Right forelimb (tissue), 1 donor: ENCODE measurements at places on chromosomes 12 and 14.

- no peak for DNase-seq
Measured at GRCh38 chr12:52585946-52586345, 12.3 kb upstream of the KRT74 start.

DNA sequence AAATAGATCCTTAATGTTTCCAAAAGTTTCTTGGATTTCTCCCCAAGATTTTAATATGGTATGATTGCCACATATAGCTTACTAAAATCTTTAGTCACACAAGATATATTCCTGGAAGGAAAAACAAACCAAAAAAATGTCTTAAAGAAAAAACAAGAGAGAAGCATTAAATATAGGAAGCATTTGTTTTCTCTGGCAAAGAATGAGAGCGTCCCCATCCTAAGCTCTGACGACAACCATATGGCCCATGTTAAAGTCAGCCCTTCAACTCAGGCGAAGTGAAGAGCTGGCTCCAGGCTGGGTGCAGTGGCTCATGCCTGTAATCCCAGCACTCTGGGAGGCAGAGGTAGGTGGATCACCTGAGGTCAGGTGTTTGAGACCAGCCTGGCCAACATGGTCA, 35.6 kb downstream of the GCH1 start:
- DNase-seq, result no peak

- no peak for DNase-seq
Measured at GRCh38 chr12:12035229-12035628, 35.5 kb upstream of the BCL2L14 start.

DNA sequence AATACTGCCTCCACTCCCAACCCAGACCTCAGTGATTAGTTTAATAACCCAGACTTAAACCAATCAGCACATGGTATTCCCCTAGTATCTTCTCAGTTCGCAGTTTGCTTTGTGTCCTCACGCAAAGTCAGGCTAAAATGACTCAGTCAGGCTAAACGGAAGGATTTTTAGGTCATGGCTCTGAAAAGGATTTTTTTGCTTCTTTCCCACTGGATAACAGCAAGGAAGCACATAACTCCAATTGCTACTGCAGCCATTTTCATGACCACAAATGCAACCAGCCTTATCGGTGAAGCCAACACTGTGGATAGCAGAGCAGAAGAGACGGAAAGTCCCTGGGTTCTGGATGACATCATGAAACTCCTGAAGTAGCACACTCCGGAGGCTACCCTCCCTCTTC, 67.7 kb downstream of the ZC3H14 start:
- DNase-seq, result no peak

DNA sequence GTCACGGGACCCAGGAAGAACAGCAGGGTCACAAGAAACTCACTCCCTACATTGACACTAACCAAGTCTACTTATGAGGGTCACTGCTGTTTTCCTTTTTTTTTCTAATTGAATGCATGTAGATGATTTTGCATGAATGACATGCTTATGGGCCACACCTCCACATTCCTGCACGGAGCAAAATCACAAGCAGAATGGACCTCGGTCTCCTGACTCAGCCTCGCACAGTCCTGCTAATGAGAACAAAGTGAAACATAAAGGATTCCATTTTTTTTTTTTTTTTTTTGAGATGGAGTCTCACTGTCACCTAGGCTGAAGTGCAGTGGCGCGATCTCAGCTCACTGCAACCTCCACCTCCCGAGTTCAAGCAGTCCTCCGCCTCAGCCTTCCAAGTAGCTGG, 12.3 kb downstream of the SCARB1 start:
- DNase-seq, result no peak

DNA sequence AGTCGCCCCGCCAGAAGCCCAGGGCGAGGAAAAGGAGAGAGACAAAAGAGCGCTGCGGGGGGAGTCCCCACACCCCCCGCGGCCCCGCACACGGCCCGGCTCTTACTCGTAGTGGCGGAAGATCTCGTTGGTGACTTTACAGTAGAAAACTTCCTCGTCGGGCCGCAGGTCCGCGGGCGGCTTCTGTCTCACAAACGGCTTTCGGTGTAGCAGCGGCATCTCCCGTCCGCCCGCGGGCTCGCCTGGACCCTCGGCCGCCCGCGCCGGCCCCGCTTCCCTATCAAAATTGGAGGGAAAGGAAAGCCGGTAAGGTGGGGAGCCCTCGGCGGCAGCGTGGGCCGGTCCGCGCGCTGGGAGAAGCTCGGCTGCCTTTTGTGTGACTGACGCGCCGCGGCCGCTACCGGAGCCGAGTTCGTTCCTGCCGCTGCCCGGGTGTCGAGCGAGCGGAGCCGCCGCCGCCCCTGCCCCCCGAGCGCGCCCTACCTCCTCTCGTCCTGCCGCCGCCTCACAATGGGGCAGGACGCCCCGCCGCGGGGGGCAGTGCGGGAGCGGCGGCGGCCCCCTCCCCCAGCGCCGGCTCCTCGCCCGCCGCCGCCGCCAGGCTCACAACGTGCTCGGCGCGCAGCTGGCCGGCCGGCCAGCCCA, 652 bp downstream of the BAZ1A start:
- DNase-seq, result peak; percentile 82

- no peak for DNase-seq
Measured at GRCh38 chr12:42701084-42701483, 111.5 kb upstream of the PRICKLE1 start.

GRCh38 chr14:50225067-50225973, 6.1 kb downstream of the SOS2 start:
- DNase-seq, result no peak

- DNase-seq, result no peak
Measured at GRCh38 chr12:111322336-111323250, 46.3 kb downstream of the PHETA1 start.

DNA sequence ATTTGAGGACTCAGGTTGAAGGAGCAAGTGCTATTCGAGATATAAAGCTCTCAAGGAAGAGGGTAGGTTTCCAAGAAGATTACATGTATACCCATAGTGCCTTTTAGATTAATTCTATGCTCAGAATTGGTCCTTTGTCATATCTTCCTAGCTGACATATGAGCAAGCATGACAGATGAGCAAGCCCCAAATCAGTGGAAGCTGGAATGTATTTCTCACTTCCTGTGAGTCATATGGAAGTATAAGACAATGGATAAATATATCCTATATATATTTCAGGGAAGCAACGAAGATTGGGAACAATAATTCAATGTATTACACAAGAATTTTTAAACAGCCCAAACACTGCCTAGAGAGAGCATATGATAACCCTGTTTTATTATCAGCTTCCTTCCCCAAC, 674.1 kb upstream of the ATXN7L3B start:
- no peak for DNase-seq

GRCh38 chr14:43901911-43902673, 605.0 kb downstream of the FSCB start:
- DNase-seq, result no peak

GRCh38 chr12:124582108-124582424, 14.7 kb upstream of the NCOR2 start:
- DNase-seq, result no peak

- DNase-seq, result no peak
Measured at GRCh38 chr12:82414926-82415325, 56.6 kb downstream of the METTL25 start.

DNA sequence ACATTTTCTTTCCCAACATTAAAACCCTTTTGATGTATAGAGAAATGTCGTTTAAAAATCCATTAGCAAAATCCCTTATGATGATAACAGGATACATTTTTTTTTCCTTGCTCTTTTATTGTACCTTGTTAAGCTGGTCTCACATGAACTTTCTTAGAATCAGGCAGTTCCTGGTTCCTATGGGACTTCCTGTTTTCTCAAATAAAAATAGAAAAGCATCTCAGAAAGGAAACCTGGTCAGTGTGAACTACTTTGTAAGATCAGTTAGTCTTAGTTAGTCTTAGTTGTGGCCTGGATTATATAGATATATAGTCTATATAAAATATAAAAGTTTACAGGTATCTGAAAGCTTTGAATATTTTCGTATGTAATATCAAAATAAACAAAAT, 40.3 kb downstream of the LEMD3 start:
- no peak for DNase-seq

DNA sequence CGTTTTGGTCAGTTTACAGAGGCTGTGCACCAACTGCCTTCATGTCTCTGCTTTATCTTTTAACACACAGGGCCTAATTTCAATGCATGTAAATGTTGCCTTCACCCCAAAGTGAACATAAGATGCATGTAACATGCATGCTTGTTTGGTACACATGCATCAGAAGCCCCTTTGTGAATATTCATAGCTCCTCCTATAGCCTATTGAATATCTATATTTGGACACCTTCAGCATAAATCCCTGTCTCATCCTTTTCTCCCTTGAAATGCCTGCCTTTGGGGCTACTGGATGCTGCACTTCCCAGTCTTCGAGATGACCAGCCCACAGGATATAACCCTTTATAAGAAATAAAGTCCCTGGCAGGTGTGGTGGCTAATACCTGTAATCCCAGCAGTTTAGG, 57.7 kb upstream of the FAM181A start:
- no peak for DNase-seq

GRCh38 chr12:97435153-97435552, 27.5 kb upstream of the RMST start:
- no peak for DNase-seq

DNA sequence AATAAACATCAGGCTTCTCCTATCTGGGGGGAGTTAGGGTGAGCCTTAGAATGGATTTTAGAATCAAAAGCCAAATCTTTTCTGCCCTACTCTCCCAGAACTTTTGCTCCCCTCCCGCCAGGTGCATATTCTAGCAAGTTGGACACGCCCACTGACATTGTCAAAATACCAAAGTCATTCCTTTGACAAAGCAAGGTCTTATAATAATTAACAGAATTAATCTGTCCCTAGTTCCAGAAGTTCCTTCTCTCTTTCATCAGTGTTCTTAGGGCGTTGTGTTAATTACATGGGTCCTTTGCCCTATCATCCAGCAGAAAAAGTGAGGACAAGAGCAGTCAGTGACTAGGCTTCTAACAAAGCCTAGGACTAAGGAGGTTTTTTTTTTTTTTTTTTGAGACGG, 2.4 kb downstream of the PRR13 start:
- DNase-seq, result no peak

DNA sequence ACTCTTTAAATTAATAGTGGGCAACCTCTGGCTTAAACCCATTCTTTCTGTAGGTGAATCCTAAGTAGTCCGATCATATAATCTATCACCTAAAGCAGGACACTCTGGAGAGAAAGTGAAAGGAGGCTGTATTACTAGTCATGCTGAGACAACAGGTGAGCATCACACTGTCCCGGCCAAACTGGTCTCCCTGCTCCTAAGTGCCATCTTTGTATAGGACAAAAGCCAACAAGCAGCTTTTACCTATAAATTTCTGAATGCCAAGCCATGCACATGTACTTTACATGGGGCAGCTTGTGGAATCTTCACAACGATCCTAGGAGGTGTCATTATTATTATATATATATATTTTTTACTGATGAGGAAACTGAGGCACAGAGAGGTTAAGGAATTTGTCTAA, 18.0 kb downstream of the PLEKHH1 start:
- DNase-seq, result no peak

DNA sequence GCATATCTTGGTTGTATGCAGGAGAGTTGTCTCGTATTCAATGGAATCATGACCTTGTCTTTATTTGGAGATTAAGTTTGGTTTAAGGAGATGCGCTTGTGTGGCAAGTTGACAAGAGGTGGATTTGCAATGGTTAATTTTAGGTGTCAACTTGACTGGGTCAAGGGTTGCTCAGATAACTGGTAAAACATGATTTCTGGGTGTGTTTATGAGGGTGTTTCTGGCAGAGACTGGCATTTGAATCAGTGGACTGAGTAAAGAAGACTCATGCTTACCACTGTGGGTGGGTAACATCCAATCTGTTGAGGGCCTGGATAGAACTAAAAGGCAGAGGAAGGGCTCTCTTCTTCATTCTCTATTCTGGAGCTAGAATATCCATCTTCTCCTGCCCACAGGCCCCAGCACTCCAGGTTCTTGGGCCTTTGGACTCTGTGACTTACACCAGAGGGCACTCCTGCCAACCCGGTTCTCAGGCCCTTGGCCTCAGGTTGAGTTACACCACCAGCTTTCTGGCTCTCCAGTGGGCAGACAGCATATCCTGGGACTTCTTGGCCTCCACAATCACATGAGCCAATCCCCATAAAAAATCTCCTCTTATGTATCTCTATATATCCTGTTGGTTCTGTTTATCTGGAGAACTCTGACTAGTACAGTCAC, 141.5 kb upstream of the ARID2 start:
- no peak for DNase-seq

DNA sequence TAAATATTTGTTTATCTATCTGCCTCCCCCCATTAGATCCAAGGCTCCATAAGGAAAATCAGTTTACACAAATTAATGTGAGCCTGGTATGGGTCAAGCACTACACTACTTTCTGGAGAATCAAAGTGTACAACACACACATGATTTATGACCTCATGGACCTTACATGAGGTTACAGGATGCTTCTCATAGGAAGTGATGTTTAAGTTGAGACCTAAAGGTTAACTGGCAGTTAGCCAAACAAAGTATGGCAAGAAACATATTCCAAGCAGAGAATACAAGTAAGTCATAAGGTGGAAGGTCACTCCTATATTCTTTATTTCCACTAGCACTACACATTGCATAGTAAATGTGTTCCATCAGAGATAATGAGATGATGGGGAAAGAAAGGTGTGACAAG, 39.2 kb downstream of the OSBPL8 start:
- DNase-seq, result no peak

DNA sequence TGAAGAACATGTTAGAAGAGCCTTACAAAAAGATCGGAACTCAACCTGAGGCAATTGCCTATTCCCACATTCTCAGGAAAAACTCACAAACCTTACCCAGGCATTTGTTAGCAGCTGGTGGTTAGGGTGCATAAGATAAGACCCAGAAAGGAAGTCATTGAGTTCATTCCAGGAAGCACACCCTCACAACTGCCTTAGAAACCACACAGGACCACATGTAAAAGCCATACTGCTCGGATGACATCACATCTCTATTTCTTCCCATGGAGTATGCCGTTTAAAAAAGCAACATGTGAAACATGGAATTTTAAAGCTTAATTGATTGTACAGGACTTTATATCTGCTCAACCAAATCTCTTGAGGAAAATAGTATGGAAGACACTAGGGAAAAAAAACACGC, 411.2 kb downstream of the DAD1 start:
- no peak for DNase-seq

- DNase-seq, result no peak
Measured at GRCh38 chr12:93638954-93639353, 38.2 kb upstream of the CRADD start.

GRCh38 chr12:107468182-107468581, 217.4 kb upstream of the PWP1 start:
- DNase-seq, result no peak

GRCh38 chr12:109500406-109501185, 23.2 kb downstream of the UBE3B start:
- no peak for DNase-seq

DNA sequence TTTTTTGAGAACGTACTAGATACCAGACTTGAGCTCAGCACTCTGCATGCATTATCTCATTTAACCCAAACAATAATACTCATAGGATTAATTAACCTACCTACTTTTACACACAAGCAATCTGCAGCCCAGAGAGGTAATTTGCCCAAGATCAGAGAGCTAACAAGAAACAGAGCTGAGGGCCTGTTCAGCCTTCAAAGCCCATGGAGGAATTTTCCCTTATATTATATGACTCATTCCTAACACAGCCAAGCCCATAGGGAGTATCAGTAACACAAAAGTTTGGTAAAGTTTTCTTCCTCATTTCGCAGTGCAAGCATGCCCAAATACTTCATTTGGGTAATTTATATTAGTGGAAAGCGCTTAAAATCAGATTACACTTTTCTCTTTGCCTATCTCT, 94.7 kb downstream of the GALC start:
- DNase-seq, result no peak
